ENCODE measurements at places on chromosomes 3 and 15. TPM values are rescaled to one million over a fixed set of nuclear protein-coding genes. Genes with fewer than 3 reads are reported as not detected.

GRCh38 chr3:54125300-54125699, 2.9 kb downstream of the CACNA2D3 start:
- DNase-seq = no peak

GRCh38 chr15:48278666-48279065, 52.6 kb upstream of the DUT start:
- DNase-seq = no peak

The RABL3 gene
- polyA plus RNA-seq = 29.8 TPM

The IGDCC3 gene
- polyA plus RNA-seq = 9.6 TPM

- DNase-seq = peak; percentile 44
Observed at GRCh38 chr15:70447928-70448698, 315.2 kb downstream of the UACA start.

GRCh38 chr3:23377928-23378672, 175.0 kb downstream of the UBE2E2 start:
- no peak for DNase-seq

- DNase-seq = no peak
Observed at GRCh38 chr3:7953449-7954014, 548.1 kb upstream of the LMCD1 start.

The COPG1 gene
- 158 TPM for polyA plus RNA-seq

The BBS4 gene
- 47.4 TPM for polyA plus RNA-seq

DNA sequence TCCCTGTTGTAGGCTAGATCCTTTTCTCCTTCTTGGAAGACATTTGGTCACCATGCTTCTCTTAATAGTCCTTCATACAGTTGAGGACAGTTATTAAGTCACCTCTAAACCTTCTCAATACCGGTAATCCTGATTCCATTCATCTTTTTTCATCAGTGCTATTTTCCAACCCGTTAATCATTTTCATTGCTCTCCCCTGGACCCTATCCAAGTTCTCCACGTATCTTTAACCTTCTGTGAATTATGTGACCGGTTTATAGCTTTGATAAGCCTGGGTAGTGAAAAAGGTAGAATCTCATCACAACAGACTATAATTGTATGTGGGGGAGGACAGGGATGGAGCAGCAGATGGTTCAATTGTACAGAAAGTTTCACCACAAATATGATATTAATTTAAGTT, 168.5 kb downstream of the MECOM start:
- no peak for DNase-seq

DNA sequence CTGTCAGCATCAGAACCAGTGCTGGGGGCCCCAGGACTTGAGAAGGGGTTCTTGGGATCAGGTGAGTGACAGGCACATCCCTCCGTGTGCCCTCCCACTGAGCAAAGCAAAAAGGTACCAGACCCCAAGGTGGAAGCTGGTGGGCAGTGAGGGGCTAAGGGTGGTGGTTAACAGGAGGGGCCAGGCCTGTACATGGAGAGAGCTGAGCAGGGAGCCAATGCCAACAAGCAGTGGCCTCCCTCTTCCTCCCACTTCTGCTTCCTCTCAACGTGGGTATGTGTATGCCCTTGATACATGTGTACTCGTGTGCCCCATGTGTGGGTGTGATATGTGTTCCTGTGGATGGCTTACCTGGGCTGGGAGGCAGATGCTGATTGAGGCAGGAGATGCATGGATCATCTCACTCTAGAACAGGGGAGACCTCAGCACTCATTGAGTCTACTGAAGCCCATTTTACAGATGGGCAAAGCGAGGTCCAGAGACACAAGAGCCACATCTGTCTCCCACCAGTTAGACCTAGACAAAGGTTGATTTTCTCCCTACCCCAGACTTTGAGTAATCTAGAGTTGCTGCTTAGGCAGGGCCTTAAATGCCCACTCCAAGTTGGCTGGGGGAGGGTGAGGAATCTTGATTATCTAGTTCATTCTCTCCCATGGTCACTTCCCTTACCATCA, 945 bp downstream of the VIPR1 start:
- DNase-seq = no peak

The RTP1 gene
- not detected for polyA plus RNA-seq

DNA sequence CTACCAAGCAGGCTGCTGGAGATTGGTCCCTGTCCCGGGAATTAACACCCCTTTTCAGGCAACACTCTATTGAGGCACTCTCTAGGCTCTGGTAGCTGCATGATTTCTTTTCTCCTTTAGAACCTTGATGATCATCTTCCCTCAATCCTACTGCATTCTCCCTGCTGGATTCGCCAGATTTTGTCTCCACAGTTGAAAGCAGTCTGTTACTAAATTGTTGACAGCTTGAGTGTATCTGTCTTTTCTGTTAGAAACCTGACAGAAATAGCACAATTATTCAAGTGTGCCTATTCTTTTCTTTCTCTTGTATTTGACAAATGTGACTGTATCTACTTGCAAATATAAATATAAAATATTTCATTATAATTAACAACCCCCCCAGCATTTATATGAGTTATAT, 830.8 kb upstream of the CADM2 start:
- DNase-seq = no peak

DNA sequence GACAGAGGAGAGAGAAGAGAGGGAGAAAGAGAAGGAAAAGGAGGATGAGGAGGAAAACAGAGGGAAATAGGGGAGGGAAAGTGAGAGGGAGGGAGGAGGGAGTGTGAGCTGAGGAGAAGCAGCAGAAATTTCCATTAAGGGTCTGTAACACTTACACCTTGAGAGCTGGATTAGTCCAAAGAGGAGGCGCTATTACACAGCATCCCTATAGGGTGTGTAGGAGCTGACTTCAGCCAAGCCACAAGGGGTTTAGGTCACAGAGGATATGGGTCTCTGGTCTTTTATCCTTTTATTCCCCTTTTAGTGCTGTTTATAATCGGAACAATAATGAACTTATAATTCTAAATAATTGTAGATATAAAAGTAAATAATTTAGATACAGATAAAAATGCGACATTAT, 230.4 kb downstream of the GABRG3 start:
- no peak for DNase-seq

The SEMA3F gene
- polyA plus RNA-seq = 78.6 TPM

The MESP2 gene
- 0.49 TPM for polyA plus RNA-seq

- DNase-seq = no peak
Observed at GRCh38 chr3:39415983-39416382, 9.5 kb downstream of the RPSA start.

- no peak for DNase-seq
Observed at GRCh38 chr3:28118087-28118486, 123.3 kb upstream of the CMC1 start.

The PLSCR5 gene
- polyA plus RNA-seq = not detected

DNA sequence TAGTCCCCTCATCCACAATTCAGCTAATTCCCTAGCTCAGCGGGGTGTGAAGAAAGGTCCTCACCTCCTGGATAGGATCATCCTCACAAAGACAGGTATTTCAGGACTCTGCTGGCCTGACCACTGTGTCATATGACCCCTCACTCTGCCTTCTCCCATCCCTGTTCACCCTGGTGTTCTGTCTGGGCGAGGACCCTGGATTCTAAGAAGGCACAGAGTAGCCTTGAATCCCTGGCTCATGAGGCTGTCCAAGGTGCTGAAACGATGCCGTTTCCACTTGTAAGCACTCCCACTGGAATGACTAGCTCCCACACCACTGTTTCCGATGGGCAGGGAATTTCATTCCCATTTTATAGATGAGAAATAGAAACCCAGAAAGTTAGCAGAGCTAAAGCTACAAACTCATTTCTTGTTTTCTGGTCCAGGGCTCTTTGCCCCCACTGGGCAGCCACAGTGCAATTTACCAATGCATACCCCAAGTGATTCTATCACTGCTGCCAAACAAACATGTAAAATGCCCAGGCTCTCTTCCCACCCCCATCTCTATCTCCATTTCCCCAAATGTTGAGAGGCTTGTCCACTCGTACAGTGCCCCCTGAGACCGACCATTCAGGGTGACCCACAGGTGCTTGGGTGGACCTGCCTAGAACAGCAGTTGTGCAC, 83.2 kb downstream of the RAB11A start:
- DNase-seq = peak; percentile 82

DNA sequence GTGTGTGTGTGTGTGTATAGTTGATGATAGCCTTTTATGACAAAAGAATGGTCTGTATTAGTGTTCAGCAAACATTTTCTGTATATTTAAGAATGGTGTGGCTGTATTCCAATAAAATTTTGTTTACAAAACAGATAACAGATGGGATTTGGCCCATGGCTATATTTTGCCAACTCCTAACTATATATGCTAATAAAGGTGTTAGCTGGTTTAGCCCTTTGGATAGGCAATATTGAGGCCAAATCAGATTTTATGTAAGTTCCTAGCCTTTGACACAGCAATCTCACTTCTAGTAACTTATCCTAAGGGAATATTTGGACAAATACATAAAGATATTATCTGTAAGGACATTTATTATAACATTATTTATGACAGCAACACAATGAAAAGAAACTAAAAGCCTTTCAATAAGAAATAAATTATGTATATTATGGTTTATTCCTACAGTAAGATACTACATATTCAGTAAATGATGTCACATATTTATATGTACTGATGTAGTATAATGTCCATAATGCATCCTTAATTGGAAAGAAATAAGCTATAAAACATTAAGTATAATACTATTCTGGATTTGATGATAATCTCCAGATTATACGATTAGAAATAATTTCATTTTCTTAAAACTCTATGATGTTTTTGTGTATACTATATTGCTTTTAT, 264.0 kb downstream of the RBMS3 start:
- no peak for DNase-seq

The PLXNA1 gene
- 31.8 TPM for polyA plus RNA-seq

DNA sequence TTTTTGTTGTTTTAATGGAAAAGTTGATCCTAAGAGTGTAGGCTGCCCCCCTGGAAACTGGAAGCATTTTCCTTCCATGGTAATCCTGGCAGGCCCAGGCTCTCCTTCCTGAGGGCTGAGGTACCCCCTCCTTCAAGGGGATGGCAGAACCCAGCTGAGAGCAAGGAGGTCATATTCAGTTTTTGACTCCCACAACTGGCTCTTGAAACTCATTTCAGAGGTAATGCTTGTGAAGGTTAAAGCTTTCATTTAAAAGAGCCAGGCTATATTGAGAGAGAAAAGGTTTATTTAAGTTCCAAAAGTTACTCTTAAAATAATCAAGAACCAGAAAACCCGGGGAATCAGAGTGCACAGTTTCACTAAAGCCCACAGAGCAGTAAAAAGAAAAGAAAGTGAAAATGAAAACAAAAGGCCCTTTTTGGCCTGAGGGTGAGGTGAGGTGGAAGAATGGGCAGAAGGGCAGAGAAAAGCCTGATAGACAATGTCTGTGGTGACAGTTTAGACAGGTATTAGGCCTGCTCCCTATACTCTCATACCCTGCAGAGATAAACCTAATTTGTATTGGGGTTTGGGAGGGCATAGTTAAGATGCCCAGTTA, 47.0 kb upstream of the RBP1 start:
- no peak for DNase-seq

GRCh38 chr3:19489936-19490335, 341.6 kb downstream of the KCNH8 start:
- no peak for DNase-seq

DNA sequence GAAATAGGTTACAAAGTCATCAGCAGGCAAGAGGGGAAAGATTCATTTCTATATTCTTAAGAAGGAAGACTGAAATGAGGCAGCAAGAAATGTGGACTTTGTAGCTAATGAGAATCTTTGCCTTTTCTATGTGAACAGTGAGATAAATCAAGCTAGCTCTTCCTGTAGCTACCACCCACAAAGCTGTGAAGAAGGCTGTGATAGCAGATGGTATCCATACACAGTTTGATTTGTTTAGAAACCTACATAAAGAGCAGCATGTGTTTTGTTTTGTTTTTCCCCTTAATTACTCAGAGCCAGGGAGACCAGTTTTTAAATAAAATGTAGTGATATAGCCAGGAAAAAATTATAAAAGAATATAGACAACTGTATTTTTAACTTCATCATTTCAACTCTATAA, 45.5 kb downstream of the TEX9 start:
- DNase-seq = peak; percentile 22

- DNase-seq = no peak
Observed at GRCh38 chr15:67564968-67565345, 22.5 kb downstream of the MAP2K5 start.

DNA sequence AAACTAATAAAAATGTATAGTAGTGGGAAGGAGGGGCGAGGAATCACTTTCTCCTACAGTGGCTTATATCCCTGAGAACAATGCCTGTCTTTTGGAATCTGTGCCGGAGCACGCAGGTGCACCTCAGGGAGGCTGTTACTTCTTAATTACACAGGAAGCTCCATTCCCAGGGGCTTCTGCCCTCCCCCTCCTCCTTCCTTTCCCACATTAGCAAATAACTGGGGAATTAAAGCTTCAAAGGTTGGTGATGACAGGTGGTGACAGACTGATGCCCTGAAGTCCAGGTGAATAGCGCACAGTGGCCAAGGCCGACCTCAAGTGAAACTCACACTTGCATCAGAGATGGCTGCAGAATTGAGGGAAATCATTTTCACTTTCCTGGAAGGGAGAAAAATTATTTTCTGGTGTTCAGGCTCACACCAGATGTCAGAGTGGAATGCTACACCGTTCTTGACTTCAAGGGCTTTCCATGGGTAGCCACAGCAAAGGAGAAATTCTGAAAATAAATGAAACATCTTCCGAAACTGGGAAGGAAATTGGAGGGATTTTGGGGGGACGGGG, 3.7 kb downstream of the GRAMD2A start:
- DNase-seq = no peak

- no peak for DNase-seq
Observed at GRCh38 chr3:30333903-30334302, 272.5 kb upstream of the TGFBR2 start.

- DNase-seq = peak; percentile 69
Observed at GRCh38 chr3:169812332-169813235, at the start of the genes LRRC34 and LRRIQ4. Gene LRRC34, minus strand, starts transcription at chr3:169812904. Its CDS starts 356 bp downstream, at chr3:169812548. Gene LRRIQ4, plus strand, starts transcription at chr3:169812870. Its CDS starts 9,052 bp downstream, at chr3:169821922.

GRCh38 chr3:165254812-165255211, 58.6 kb upstream of the SLITRK3 start:
- DNase-seq = no peak

GRCh38 chr3:52190294-52191074, 7.5 kb upstream of the ALAS1 start:
- no peak for DNase-seq

The CLPX gene
- polyA plus RNA-seq = 62.2 TPM

DNA sequence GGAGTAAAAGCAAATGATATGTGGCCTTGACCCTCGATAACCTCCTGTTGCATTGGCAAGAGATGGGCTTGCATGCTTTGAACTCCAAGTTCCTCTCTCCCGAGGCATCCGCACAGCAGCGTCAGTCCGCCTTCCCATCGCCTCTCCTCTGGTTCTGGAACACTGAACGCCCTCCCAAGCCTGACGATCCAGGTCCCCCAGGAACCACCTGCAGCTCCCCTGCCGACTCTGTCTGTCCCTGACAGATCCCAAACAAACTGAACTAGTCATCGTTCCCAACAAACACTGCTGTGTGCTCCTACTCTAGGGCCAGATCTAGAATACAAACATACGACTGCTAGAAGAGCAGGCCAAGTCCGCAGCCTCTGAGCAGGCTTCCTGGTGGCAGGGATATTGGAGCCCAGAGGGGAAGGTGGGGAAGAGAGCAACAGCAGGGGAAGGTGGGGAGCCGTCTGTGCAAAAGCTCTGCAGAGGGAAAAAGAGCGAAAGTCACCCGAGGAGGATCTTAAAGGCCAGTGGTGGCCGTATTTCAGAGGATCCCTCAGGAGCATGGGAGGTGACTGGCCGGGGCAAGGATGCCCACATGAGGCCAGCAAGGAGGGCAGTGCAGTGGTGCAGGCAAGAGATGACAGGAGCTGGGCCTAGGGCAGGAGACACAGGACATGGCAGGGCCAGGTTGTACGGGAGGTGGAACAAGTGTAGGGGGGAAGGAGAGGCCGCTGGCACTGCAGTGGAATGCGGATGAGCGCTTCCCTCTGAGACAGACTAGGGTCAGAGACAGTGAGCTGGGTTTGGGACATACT, 50.8 kb downstream of the PCSK6 start:
- DNase-seq = no peak

- DNase-seq = no peak
Observed at GRCh38 chr3:186828340-186828739, 14.2 kb upstream of the ADIPOQ start.

The ERICH6 gene
- polyA plus RNA-seq = 1.4 TPM

Data from renal pelvis (tissue), 12 donors.